CD4-positive, alpha-beta T cell treated with Interleukin-6 for 4 hours (primary cell): ENCODE measurements at places on chromosomes 4 and X.

GRCh38 chr4:98448908-98449307 is 187.7 kb downstream of the RAP1GDS1 start:
- peak; percentile 44 for DNase-seq

GRCh38 chrX:88944661-88945060 is 197.6 kb downstream of the CPXCR1 start:
- no peak for DNase-seq

DNA sequence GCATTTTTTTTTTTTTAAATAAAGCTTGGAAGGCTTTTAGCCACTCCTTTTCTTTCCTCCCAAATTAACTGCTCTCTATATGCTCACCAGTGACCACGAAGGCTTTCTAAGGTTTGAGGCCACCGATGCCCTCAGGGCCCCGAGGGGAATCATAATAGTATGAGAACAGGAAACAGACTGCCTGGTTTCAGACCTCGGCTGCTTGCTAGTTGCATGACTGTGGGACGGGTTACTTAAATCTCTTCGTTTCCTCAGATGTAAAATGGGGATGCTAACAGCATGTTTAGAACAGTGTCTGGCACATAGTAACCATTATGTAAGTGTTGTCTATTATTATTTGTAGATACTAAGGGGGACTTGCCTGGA is 3.6 kb downstream of the LINC00632 start:
- DNase-seq: no peak

DNA sequence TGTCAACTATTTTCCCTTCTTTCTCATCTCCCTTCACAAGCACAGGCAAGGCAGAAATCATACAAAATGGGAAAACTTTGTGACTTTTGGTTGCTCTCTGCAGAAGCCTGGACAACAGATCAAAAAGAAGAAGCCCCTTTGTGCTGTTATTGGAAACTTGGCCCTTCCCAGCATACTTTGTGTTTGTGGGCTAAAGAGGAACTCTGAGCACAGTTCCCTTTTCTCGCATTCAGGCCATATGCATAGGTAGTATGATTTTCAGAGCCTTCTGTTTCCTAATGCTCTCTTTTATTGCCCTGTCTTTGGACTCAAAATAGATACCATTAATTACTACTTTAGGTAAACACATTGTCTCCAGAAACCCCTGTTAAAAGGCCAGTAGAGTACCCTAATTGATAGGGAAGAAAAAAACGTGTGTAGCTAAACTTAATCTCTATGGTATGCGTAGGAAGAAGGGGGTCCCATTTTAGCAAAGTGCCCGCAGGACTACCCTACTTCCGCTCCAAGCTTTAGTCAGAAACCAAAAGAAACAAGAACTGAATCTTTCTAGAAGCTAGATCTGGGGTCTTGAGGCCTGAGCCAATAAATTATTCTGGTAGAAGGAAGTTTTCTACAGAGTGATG is 26.6 kb downstream of the VSIG4 start:
- no peak for DNase-seq

DNA sequence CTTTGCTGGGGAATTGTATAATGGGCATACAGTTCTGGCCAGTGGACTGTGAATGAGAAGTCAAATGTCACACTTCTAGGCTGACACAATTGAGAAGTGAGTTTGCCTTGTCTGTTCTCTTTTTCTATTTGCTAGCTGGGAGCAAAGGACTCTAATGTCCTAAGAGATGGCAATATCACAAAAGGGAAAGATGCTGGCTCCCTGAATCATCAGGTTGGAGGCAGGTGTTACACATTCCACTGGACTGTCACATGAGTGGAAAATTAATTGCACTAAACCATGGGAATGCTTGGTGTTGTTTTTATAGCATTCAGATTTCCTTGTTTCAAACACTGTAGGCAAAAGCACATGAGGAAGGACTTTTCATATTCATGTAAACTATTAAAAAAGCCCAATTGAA is 388.3 kb downstream of the ADAM29 start:
- no peak for DNase-seq

GRCh38 chr4:153294631-153295030 is 49.9 kb upstream of the MND1 start:
- DNase-seq: no peak

DNA sequence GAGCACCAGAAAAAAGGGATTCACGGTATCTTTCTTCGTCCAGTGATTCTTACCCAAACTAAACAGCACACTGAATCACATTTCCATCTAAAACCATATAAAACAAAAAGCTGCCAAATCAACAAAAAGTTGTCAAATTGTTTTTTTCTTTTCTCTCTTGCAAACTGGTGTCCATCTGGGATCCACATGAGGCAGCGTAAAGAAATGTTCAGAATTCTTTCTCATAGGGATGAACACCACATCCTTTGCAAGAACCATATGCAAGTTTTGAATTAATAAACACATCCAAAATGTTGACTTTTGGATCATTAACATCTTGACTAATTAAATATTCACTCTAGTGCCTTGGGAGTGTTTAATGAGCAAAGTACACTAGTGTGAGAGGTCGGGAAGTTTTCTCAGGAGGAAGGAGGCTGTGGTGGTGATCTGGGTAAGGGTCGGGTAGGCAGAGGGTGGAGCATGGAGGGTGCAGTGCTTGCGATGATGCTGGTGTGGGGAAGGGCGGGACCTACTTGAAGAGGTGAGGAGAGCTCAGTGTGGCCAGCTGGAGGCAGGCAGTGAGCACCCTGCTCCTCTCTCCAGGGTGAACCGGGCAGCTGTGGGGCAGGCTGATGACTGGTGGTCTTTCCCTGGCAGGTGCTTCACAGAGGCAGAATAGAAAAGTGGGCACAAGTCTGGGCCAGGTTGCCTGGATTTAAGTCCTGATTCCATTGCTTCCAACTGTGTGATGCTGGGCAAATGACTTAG is 72.8 kb downstream of the NSUN7 start:
- no peak for DNase-seq

- DNase-seq: no peak
Observed at GRCh38 chrX:443536-444210, 57.0 kb upstream of the PPP2R3B start.

GRCh38 chr4:136927172-136927571 is 605.1 kb downstream of the PCDH18 start:
- no peak for DNase-seq

- DNase-seq: peak; percentile 71
Observed at GRCh38 chr4:1809754-1810502, 16.8 kb downstream of the FGFR3 start.

- DNase-seq: no peak
Observed at GRCh38 chrX:105869701-105870100, 47.4 kb downstream of the NRK start.

DNA sequence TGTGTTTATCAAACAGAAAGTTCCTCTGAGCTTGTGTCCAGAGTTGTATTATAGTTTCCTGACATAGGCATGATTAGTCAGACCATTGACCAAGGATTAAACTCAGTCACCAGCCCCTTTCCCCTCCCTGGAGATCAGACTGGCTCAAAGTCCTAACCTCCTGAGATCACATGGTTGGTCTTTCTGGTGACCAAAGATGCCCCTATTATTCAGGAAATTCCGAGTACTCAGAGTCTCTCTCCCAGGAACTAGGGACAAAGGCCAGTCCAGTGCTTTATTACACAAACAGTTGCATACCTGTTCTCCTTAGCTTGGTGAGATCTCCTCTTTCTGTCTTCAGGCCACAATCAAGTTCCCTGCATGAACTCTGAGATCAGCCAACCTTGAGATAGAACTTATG is 14.5 kb upstream of the ENPP6 start:
- DNase-seq: no peak

- no peak for DNase-seq
Observed at GRCh38 chr4:80610845-80611677, 275.5 kb downstream of the CFAP299 start.

DNA sequence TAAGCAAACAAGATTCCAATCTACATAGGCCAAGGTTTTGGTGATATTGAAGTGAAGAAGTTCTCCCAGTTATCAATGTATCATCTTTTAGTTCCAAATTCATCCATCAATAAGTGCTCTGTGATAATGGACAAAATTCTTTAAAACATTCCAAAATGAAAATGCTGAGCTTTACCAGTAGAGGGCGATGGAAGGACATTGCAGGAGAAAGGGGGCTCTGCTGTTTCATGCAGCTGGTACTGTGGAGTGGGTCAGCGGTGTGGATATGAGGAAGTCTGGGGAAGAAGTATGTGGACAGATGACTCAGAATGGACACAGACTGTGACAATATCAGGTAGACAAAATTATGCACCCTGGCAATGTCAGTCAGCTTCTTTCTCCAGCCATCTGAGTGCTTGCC is 46.6 kb upstream of the HS6ST2 start:
- DNase-seq: no peak

DNA sequence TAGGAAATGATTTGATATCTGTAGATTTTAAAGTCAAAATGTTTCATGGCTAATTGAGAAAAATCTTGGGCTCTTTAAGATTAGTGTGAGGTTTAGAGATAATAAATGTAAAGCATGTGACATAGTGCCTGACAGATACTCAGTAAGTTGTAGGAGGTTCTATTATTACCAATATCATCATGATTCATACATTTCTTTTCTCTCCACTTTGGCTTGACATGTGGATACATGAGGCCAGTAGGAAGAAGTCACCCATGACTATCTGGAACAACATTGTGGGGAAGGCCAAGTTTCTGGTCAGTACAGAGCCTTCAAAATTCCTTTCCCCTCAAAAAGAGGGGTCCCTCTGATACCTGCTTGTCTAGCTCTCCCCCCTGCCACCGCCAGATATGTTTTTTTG is 91.2 kb upstream of the SORBS2 start:
- DNase-seq: no peak

GRCh38 chr4:70885174-70885573 is 17.0 kb upstream of the MOB1B start:
- no peak for DNase-seq

GRCh38 chrX:41435708-41436107 is 11.4 kb upstream of the NYX start:
- no peak for DNase-seq

GRCh38 chrX:109441266-109441665 is 40.6 kb downstream of the GUCY2F start:
- DNase-seq: no peak

DNA sequence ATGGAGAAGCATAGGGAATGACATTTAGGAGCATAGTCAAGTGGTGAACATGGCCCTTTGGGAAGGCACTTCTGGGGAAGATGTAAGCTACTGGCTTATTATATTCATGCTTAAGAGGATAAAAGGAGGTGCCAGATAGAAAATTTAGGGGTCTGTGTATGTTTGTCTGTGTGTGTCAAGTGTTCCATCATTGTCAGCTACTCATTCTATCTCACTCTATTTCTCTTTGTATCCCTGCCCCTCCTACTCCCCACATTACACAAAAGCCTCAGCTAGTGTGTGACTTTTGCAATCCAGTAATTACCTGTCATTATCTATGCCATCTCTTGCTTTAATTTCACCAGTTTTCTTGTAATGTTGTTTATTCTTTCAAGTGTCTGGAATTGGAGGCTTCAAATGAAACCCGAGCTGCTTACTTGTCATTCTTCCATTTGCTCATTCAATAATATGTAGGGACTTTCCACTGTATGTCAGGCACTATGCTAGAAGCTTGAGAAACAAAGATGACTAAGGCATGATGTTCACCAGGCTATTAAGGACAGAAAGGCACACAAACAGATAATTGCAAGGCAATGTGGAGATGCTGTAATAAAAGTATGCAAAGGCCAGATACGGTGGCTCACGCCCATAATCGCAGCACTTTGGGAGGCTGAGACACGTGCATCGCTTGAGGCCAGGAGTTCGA is 229.8 kb upstream of the TEX13C start:
- no peak for DNase-seq

GRCh38 chr4:128688846-128689437 is 120.6 kb upstream of the JADE1 start:
- DNase-seq: no peak

DNA sequence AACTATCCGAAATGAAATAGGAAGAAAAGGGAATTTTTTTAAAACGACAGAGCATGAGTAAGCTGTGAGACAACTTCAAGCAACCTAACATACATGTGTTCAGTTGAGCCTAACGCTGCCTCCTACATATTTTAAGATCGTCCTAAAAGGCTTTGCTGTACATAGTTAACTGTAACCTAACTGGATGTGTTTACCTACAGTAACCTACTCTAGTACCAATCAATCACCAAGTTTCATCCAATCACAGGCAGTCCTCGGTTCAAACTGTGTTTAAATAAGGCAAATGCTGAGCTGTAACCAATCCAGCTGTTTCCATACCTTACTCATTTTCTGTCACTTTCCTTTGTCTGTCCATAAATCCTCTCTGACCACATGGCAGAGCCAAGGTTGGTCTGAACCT is 17.1 kb downstream of the RCHY1 start:
- DNase-seq: no peak

GRCh38 chr4:3388471-3389232 is 53.1 kb upstream of the HGFAC start:
- no peak for DNase-seq

DNA sequence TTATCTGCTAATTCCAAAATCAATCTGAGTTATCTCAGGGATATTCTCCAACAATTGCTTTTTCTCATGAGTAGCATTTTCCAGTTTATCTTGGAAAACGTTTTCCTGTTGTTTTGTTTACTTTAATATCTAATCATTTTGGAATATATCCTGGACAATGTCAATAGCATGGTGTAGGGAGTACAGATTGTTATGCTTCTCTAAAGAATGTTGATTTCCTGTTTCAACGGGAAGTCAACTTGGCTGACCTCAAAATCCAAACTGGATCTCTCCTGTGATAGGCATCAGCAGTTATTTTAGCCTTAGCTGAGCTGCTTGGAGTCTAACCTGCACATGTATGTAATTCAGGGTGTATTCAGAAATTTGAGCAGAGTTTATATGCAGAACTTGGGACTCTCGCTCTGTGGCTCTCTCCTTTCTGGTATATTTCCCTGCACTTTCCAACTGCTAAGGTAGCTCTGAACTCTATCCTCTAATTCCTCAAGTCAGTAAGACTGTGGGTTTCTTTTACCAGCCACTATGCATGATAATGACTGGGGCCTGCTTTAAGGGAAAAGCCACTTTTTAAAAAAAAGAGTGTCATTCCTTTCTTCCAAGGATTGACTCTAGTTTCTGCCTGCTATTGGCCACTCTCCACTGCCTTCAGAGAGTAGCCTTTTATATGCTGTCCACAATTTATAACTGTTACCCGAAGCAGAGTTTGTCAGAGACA is 7.7 kb downstream of the PRSS48 start:
- DNase-seq: no peak
